EL (cell line): ENCODE measurements at places on chromosomes 1 and 21.
A peak's percentile ranks its signal among the peaks of the same experiment; 100 is the strongest.

GRCh38 chr1:9165396-9165795 lies 36.5 kb upstream of the GPR157 start:
- no peak for DNase-seq

DNA sequence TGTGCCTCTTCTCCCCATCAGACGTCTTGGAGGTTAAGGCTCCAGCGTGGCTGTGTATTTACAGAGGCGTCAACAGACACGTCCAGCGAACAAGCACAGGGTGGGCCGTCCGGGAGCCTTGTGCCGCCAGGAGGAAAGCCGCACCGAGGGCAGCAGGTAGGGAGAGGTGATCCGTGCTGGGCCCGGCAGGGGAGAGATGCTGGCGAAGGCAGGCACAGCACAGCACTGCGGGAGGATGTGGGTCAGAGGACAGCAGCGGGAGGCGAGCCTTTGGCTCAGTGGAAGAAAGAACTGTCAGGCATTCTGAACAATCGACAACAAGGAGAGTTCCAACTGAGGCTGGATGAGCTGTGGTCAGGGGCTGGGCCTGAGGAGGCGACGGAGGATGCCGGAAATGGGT lies 144.1 kb upstream of the TNR start:
- no peak for DNase-seq

DNA sequence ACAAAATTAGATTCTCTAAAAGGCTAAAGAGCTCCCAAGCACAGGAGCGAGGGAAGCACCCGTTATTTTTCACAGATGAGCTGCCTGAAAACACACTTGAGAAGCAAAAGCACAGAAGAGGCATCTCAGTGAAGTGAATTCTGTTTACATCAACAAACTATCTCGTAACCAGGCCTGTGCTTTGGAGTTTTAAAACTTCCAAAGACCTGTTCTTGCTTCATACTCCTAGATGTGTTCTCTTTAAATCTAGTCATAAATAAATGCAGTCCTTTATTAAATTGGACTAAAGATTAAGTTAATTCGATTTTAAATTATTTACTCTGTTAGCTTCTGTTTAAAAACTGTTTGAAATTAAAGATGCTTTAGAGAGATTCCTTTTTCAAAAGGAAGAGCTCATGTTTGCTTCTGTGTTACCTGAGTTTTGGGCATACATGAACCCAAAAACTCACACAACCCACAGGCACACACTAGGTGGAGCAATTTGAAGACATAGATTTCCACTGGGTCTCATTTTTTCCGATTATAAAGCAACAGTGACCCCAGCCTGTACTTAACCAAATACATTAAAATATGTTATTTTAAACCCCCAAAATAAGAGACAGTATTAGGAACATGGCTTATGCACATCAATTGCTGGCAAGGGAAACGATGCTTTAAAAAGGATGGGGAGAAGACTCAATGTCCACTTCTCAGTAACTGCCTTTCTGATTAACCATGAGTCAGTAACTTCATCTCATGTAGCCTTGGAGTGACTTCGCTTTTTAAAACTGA lies 648.2 kb downstream of the SMYD3 start:
- no peak for DNase-seq

- no peak for DNase-seq
Observed at GRCh38 chr1:154391086-154391770, 13.9 kb upstream of the IL6R start.

DNA sequence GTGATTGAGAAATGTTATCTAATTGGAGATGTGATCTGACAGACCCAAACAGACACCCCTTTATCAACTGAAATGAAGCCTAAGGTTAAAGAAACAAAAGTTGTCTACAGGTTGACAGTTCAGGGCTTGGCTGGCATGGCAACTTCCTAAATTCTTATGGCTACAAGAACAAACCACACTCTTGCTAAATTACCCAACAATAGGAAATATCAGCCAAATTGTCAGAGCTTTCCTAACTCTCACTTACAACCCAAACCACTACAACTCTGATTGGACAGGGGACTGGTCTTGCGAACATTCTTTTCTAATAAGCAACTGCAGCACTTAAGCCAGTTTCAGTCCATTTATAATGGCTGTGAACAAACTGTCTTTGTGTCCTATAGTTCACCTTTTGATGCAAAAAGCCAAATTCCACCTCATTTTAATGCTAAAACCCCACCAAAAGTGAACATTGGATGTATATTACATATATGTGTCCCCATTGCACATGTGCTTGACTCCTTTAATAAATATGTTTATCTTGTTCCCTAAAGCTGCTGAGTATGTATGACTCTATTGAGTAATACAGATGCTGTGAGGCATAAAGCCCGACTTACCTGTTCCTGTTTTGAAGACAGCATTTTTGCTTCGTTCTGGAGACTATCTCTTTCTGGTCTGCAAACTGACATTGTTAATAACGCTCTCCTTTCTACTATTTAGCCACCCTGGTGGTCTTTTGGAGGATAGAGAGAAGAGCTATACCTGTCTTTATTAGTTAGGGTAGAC lies 101.3 kb upstream of the HMCN1 start:
- no peak for DNase-seq

DNA sequence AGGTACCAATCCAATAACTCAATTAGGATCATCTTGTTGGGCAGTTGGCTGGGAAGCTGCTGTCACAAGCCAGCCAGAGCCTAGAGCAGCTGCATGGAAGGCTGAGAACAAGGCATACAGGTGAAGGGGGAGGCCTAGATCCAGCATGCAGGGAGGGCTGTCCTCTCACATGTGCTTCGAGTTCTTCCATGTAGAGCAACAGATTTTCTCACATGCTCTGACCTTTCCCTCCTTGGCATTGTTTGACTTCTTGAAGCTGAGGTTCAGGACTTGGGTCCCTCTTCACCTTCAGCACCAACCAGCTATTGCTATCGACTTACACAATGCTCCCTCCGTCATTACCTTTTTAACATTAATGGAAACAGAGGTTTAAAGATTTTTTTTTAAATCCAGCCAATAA lies 257.7 kb downstream of the ATG4C start:
- no peak for DNase-seq

- no peak for DNase-seq
Observed at GRCh38 chr1:85361606-85362296, 85.3 kb upstream of the BCL10 start.

DNA sequence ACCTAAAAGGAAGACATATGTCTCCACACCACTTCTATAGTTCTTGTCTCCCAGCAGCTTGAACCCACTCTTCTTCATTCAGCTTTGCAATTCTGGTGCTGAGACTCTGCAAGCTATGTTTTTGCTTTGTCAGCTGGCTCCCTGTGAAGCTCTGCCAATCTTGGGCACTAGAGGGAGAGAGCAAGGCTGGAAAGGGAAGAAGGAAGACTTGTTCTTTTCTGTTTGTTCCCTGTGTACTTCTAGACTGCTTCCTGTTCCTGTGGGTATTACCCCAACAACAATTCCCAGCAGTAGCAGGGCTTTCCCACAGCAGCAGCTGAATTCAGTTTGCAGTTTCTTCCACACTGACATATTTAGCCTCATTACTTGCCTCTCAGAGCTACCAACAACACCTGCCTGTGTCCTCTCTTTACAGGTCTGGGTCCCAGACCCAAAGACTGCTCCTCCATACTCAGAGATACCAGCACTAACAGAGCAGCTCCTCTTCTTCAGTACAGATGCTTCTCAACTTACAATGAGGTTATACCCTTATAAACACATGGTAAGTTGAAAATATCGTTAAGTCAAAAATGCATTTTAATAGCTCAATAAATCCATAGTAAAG lies 275.2 kb upstream of the NEGR1 start:
- peak; percentile 38 for DNase-seq

- no peak for DNase-seq
Observed at GRCh38 chr1:40638097-40639036, 27.1 kb downstream of the RIMS3 start.

- no peak for DNase-seq
Observed at GRCh38 chr1:200897259-200897658, 2.6 kb downstream of the INAVA start.

DNA sequence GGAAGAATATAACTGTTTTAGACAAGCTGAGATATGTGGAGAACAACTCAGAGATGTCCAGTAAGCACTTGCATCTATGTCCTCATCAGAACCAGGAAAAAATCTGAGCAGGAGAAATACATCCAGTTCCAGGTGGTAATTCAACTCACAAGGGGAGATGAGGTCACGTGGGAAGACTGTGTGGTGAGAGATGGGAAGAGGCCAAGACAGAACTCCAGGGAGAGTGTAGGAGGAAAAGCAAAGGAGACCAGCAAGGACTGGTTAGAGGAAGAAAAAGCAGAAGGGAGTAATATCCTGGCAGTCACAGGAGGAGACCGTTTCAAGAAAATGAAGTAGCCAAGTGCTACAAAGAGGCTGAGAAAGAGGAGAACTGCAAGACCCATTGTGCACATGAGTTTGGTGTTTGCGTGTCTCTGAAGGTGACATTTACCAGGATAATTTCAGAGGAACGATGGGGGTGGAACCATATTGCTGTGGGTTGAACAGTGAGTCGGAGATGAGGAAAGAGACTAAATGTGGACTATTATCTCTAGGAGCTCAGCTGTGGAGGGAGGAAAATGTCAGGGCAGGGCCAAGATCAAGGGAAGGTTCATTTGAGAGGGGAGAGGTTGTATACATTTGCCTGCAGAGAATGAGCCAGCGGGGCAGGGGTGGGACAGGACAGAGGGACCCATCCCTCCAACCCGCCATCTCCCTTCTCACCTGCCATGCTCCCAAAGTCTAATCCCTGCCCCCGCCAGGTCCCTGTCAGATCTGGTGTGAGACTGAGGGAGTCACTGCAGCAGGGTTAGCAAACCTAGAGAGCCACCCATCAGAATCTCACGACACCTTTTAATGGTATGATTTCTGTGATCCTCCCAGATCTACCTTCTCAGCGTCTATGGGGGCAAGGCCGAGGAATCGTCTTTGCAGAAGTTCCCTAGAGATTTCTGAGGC lies 24.9 kb downstream of the SUSD4 start:
- no peak for DNase-seq

GRCh38 chr1:98253145-98253544 lies 332.3 kb upstream of the DPYD start:
- no peak for DNase-seq

- no peak for DNase-seq
Observed at GRCh38 chr21:40120940-40121575, 253.8 kb downstream of the PCP4 start.

DNA sequence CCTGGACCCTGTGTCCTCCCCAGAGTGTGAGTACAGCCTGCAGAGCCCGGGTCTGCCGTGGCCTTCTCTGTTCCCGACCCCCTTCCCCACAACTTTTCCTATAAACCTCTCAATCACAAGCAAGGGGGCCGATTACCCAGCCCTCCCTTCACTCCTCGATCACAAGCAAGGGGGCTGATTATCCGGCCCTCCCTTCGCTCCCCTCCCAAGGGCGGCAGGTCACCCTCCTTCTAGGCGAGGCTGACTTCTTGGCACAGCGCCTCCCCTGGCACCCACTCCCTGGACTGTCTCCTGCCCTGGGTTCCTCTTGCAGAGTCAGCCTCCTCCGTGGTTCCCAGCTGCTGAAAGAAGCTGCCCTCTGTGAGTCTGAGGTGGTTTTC lies 12.3 kb upstream of the LDLRAP1 start:
- no peak for DNase-seq

- no peak for DNase-seq
Observed at GRCh38 chr1:200724064-200724463, 14.6 kb upstream of the CAMSAP2 start.
